ENCODE measurements at places on chromosomes 12 and 14. TPM values are rescaled to one million over a fixed set of nuclear protein-coding genes. Genes with fewer than 3 reads are reported as not detected.

ADAM20 gene
- total RNA-seq, result 0.37 TPM

IKBIP gene
- 103 TPM for total RNA-seq

DNA sequence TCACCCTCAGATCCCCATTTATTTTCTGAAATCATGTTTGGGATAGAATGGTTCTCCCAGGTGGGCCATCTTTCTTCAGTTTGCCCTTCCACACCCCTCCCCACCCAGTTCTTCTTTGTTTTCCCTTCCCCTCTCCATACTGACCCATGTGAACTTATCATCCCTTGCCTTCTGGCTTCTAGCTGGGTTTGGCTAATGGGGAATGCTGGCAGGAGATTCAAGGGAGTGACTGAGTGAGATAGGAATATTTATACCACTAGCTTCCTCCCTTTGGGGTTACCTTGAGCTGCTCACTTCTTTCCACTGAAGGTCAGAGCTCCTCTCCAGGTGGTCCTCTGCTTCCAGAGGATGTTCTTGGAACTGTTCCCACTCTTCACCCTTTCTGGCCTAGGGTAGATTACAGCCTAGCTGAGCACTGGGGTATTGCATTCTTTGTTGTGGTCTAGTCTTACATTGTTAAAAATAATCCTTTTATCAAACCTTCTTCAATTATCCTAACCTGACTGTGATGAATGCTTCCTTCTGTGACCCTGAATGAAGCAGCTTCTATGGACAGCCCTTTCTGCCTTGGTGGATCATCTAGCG is 88.3 kb upstream of the ATP2B1 start:
- no peak for DNase-seq

DNA sequence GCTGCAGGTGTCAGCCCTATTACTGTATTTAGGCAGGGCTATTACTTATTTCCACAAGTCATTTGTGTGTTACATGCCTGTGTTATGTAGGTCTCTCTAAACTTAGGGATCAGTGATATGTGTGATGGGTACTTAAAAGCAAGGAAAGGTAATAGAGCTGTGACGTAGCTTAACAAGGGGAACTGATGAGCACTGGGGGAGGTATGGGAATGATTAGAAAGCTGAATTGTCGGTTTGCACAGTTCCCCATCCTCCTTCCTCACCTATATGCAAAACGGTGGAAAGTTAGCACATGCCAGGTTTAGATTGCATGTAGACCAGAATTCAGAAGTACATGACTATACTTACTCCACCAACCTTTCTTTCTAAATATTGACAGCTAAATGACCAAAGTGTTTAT is 494.3 kb upstream of the GARIN6 start:
- no peak for DNase-seq

DNA sequence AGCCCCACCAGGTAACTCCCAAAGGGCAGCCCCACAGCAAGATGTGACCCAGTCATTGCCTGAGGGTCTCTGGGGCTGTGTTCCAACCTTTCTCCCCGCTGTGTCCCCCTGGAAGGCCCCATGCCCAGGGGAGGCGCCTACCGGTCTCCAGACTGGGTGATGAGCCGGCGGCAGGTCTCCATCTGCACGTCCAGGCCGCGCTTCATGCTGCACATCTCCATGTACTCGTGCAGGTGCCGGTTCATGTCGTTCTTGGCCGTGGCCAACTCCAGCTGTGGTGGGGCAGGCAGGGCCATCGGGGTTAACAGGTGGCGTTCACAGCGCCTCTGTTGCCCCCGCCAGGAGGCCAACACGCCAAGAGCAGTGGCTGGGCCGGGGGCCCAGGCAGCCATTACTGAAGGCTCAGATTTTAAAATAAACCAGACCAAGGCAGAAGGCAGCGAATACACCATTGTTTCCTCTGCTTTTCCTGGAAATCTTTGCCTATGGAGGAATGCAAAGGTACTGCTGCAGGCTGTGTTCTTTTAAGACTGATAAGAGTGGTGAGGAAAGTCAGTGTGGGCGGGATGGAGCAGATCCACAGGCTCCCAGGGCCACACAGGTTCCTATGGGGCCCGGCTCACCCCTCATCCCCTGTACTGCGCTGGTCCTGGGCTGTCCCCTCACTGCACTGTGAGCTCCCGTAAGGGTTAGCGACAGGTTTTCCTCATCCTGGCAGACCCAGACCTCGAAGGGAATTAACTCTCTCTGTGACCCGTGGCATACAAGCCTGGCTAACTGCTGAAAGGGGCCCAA is 7.3 kb downstream of the GAPDH start:
- DNase-seq, result no peak

DNA sequence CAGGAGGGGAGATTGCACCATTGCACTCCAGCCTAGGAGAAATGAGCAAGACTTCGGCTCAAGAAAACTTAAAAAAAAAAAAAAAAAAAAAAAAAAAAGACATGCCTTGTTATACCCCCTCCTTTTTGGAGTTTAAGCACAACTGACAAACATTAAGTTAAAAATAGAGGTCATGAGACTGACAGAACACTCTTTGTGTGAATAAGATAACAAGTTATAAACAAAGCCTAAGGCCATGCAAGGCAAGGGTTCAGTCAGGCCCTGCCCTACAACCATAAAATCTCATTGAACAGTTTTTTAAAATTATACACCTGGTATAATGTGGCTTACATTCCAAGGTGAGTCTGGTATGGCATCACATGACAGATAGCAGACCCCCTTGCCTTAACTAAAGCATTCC is 39.3 kb downstream of the TSPAN19 start:
- no peak for DNase-seq
